Stimulated activated CD4-positive, alpha-beta T cell treated with anti-CD3 and anti-CD28 coated beads, Interleukin-15, amount 100 ng/mL, for 1 hour (primary cell): ENCODE measurements at places on chromosomes 13 and 19.

- no peak for DNase-seq
Observed at GRCh38 chr19:5083547-5083965, 114.6 kb downstream of the KDM4B start.

- no peak for DNase-seq
Observed at GRCh38 chr13:58083064-58083463, 451.5 kb downstream of the PCDH17 start.

DNA sequence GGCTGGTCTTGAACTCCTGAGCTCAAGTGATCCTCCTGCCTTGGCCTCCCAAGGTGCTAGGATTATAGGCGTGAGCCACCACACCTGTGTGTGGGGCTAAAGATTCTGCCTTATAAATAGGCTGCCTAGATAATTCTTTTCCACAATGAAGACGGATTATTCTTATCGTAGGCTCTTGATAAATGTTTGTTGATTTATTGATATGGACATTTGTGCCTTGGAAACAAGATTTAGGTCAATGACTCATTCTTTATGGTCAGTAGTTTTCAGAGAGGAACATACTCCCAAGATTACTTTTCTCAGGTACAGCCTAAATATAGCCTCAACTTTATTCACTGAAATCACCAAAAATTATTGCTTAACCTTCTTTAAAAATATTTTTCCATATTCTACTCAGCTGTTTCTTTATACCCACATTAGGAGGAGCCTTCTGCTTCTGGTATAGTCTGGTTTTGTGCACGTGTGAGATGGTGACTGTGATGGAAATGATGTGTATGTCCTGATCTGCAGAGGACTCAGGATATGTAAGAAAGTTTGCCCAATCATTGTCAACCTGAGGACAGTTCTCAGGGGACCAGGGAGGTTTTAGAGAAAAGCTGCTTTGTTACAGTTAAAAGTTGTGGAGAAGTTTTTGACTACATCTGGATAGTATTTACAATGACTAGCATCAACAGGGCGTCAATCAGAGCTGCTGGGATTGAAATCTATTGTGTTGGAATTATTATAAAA is 208.9 kb downstream of the DNAJC15 start:
- no peak for DNase-seq

GRCh38 chr19:15893477-15893876 is 4.4 kb downstream of the CYP4F2 start:
- no peak for DNase-seq

- DNase-seq = no peak
Observed at GRCh38 chr19:1007399-1008251, 7.4 kb downstream of the GRIN3B start.

GRCh38 chr13:89568746-89569145 is 1778.7 kb upstream of the MIR17HG start:
- DNase-seq = no peak

DNA sequence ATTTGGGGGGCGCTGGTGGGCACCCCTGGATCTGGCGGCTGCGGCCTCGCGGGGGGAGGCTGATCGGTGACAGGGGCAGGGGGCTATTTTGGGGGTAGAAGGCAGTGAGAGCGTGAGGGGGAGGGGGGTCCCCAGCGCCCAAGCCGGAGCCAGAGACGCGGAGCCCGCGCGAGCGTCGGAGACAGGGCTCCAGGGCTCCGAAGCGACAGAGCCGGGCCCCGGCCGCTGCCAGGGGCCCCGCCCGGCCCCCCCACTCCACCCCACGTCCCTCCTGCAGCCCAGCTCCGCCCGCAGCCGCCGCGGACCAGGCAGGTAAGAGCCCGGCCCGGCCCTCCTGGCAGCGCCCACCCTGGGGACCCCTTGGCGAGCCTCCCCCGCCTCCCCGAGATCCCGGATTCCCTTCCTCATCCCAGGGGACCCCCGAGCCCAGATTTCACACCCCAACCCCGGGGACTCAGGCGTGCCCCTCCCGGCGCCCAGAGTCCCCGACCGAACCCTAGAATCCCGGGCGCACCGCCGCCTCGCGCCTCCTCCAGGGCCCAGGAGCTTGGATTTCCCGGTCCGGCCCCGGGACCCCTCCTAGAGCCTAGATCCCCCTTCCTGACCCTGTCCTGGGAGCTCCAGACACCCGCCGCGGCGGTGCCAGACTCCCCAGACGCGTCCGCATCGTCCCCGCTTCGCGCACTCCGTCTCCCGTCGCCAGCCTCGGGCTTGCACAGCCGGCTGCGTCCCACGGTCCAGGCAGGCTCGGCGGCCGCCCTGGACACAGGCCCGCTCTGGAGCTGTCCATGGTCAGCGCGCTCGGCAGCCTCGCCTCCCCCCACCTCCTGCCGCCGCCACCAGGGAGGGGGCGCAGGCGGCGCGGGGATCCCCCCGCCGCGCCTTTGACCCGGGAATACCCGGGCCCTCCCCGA is at the start of gene PPFIA3:
Gene PPFIA3 (plus strand): TSS at position 134 of the 914 bp plus-strand sequence. CDS start 8,330 bp downstream, outside the sequence.
- DNase-seq = no peak

DNA sequence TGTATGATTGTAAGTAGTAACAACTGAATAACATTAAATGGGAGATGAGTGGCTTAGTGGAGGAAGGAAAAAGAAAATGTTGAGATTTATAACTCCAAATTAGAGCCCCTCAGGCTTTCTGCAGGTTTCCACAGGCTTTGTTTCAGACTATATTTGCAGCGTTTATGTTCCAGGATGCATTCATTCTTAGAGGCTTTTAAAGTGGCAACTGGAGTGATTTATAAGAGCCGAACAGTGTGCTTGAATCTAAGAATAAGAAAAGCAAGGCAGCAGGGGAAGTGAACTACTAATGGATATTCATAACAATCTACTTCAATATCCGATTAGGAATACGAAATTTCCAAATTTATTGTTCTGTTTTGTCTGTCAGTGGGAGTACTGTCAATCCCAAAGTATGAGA is 91.0 kb downstream of the UFM1 start:
- DNase-seq = no peak

DNA sequence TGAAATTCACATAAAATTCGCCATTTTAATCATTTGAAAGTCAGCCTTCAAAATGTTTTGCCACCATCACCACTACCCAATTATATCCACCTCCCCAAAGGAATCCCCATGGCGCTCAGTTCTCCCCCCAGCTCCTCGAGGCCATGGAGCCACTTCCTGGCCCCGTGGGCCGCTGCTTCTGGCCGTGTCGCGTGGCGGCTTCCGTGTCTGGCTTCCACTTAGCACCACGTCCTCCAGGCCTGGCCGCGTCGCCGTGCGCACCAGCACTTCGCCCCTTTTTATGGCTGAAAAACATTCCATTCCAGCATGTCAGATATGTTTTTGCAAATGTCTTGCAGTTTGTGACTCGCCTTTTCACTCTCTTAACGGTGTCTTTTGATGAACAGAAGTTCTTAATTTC is 46.7 kb upstream of the DCUN1D2 start:
- no peak for DNase-seq

GRCh38 chr13:74479124-74479523 is 344.9 kb upstream of the KLF12 start:
- DNase-seq = no peak

- no peak for DNase-seq
Observed at GRCh38 chr13:33787051-33787591, 30.8 kb upstream of the RFC3 start.

- no peak for DNase-seq
Observed at GRCh38 chr19:29417048-29417447, 108.7 kb upstream of the VSTM2B start.

DNA sequence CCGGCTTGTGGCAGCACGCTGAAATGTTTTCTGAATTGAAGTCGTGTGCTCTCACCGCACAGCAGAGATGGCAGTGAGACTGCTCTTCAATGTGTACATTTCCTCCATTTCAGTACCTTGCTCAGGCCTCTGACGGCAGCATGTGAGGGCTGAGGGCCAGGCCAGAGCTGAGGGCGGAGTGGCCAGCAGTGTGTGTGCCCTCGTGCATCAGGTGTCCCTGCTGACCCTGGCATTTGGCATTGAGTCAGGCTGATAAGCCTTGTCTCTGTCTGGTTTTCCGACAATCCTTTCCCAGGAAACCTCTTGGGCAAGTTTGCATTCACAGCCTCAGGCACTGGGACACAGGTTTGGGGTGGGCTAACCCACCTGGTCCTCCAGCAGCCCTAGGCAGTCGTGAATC is 62.3 kb downstream of the EFNB2 start:
- no peak for DNase-seq

GRCh38 chr19:49957262-49957915 is 3.6 kb downstream of the SIGLEC11 start:
- no peak for DNase-seq

GRCh38 chr13:32504263-32504662 is 34.3 kb downstream of the N4BP2L2 start:
- no peak for DNase-seq

- DNase-seq = no peak
Observed at GRCh38 chr19:5787409-5788182, 3.0 kb upstream of the PRR22 start.

- DNase-seq = no peak
Observed at GRCh38 chr13:23813635-23814034, 75.6 kb downstream of the MIPEP start.

DNA sequence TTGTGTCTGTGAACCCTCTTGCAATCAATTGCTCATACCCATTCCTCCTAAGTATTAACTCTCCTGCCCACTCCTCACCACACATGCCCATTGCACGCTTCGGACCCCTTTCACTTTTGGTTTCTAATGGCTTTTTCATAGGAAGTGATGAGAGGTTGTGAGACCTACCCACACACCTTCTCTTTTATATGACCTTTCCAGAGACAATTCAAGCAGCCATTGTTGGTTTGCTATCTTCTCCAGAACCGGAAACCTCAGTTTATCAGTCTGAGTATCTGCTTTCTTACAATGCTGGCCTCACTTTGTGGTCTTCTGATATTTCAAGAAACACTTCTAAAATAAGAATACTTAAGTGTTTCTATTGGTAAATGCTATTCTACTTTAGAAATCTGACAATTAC is 1550.8 kb upstream of the SLC10A2 start:
- DNase-seq = no peak

GRCh38 chr13:109904218-109904617 is 117.8 kb upstream of the IRS2 start:
- DNase-seq = no peak

GRCh38 chr19:51799034-51799773 is 4.2 kb downstream of the FPR3 start:
- DNase-seq = no peak

DNA sequence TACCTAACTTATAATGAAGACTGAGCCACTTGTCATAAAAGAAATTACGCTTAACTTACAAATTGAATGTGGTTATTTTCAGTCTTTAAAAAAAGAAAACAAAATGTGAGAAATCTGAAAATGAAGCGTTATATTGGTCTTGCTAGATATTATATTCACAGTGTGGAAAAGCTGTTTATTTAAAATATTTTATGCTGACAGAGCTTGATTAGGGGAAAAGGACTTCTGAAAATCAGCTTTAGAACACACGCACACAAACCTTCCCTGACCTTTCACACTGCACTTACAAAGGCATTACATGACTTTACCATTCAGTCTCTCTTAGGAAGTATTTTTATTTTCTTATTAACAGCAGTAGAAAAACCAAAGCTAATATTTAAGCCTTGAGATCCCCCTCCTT is 461.5 kb downstream of the DIAPH3 start:
- DNase-seq = no peak

DNA sequence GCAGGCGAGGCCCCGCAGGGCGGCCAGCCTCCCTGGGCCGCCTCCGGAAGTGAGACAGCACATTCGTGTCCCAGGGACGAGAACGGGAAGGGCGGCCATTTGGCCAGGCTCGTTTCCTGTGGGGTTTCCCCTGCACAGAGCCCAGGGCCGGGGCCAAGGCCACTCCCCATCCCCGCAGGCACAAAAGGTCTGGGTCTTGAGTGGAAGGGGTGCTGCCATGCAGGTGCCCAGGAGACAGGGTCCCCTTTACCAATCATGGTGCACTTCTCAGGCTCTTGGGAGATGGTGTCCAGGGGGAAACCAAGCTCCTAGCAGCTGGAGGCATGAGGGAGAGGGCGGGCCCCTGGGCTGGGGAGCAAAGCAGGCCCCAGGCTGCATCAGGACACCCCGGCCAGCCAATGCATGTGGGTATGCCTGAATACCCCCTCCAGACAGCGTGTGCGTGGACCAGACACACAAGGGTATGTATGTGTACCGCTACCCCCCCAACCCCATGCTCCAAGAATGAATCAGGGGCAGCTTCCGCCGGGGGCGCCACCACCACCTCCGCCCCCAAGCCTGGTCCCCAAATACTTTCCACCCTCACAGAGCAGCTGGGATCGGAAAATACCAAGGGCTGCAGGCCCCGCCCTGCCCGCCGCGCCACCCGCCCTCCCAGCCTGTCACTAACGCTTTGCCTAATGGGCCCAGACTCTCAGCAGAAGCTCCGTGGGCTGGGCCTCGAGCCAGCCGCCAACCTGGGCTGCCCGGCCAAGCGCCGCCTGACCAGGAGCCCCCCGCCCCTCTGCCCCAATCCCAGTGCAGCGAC is 37.6 kb upstream of the NANOS3 start:
- peak; percentile 81 for DNase-seq

DNA sequence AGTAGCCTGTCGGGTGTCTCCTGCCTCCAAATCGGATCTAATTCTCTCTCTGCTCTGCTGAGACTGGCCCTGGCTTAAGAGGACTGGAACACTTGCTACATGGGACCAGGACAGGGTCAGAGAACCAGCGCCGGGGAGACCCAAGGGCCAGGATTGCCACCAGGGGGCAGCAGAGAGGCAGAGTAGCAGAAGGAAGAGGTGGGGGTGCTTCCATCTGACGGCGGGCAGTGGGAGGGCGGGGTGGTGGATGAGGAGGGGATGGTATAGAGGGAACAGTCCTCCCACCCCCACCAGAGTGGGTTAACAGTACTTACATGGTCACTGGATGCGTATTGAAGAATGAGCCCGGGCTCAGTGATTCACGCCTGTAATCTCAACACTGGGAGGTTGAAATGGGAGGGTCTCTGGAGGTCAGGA is 11.9 kb downstream of the SELENOW start:
- DNase-seq = peak; percentile 81

DNA sequence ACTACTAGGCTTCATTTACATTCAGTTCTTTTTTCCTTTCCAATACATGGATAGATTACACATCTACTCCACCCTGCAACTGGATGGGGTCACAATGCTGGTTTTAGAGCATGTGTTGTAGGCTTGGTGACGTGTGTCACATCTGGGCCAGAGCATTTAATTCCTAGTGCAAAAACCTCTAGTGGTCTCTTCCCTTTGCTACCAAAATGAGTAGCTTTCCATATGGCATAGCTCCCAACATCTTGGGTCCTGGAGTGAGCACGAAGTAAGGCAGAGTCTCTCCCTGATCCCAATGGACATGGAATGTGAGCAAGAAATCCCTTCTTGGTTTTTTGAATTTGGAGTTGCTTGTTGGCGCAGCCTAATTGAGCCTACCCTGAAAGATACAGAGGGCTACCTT is 51.7 kb downstream of the TNFSF11 start:
- no peak for DNase-seq

GRCh38 chr13:46909042-46909441 is 12.2 kb upstream of the HTR2A start:
- DNase-seq = no peak
